ENCODE measurements at places on chromosomes 1 and 21.

GRCh38 chr1:241330619-241331327 is 26.2 kb downstream of the RGS7 start:
- no peak for DNase-seq

DNA sequence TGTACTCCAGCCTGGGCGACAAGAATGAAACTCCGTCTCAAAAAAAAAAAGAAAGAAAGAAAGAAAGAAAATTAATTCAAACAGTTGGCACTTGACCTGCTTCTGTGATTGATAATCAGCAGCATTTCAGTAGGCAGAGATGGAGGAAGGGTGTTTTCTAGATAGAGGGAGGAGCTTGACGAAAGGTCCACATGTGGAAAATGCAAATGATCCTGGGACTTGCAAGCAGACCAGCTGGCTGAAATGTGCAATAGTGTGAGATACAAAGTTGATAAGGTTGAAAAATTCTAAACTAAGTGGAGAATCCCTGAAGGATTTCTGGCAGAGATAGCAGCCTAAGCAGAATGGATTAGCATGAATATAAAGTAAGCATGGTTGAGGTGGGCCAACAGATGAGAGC is 4.2 kb downstream of the ELAPOR1 start:
- no peak for DNase-seq

DNA sequence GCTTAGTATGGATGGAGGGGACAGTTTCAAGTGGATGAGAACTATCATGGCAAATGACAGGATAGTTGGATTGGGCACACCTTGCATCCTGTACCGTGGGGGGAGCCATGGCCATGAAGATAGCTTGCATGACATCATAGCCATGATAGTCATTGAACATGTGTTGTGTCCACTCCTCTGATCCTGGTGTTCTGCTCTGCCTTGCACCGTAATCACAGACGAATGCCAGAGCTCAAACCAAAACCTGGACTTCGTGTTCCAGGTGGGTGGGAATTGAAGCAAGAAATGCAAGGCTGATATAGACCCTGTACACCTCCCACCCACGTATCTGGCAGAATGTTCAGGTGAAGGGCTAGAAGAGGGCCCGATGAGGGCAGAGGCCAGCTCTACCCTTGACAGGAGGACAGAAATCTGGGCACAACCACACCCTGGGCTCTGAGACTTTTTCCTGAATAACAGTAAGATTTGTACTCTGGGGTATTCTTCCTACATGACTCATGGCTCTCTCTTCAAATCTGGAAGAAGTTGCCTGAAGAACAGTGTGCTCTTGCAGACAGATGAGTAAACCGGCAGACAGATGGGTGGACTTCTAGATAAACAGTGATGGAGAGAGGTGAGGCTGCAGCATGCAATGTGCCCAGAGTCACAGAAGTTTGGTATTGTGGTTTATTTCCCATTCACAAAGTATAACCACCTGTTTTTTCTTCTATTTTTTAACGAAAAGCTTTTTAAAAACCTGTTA is 45.0 kb downstream of the KCNJ6 start:
- peak; percentile 56 for DNase-seq

GRCh38 chr1:36154765-36155407 is 1.1 kb upstream of the MAP7D1 start:
- DNase-seq = no peak

GRCh38 chr1:65422241-65423203 is 2.1 kb downstream of the LEPR start:
- DNase-seq = no peak

GRCh38 chr1:15156807-15157380 is 3.3 kb downstream of the TMEM51 start:
- no peak for DNase-seq

GRCh38 chr1:8238141-8239038 is 79.5 kb upstream of the SLC45A1 start:
- DNase-seq = peak; percentile 84

- no peak for DNase-seq
Observed at GRCh38 chr21:46114963-46115362, 17.1 kb downstream of the COL6A2 start.

- no peak for DNase-seq
Observed at GRCh38 chr1:183002267-183002666, 21.0 kb upstream of the LAMC1 start.

DNA sequence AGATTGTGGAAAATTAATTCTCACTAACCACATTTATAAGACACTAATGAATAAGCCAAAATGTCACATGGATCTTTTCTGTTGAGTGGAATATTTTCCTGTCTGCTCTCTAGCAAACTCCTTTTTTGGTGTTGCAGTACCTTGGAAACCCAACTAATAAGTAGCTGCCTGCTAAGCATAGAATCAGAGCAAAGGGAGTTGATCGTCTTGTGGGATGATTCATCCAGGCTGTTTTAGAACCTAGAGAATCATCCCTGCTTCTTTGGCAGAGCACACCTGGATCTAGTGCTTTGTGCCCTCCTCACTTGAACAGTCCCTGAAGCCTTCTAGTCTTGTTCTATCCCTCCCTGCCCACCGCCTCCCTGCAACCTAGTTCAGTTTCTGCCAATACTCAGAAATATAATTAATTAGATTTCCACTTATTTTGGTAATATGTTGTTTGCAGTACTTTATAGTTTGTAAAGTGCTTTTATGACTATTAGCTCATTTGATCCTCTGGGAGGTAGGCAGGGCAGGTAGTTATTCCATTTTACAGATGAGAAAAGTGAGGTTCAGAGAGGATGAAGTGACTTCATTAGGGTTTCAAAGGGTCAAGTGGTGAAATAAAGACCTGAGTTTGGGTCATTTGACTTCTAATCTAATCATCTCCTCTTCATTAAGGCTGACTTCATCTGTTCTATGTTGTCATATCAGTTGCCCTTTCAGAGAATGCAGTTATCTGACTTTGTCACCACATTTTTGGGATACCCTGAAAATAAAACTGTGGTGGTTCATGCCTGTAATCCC is 2.5 kb downstream of the AGO4 start:
- peak; percentile 14 for DNase-seq

DNA sequence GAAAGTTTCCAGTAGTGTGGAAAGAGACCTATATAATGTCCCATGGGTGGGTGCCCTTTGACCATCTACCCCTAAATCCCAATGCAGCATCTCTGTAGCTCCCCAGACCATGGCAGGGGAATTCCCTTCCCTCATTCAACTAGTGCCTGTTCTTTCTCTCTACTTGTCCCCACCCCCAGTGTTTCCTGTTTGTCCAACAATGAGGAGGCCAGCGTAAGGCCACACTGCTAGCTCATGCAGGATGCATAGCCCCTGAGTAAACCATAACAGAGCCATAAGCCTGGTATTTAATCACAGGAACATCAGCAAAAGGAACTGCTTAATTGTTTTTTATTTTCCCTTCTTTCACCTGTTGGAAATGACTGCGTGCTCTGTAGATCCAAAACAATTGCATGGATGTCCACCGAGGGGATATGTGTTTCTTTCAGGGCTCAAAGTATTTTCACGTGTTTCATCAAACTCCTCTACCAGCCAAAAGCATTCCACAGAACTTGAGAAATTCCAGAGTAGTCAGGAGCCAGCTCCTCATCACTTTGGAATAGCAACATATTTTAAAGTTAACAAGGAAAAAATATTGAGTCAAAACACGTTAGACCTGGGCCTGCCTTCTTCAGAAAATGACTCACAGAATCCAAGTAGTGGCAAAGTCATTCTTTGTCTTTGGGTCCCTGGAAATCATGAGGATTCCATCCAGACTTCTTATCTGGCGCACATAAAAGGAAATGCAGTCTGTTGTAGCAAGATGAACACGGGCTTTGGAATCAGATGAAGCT is 162.5 kb upstream of the SGIP1 start:
- peak; percentile 38 for DNase-seq

Measured in hepatic stellate cell (primary cell).